ENCODE measurements at places on chromosomes 16 and 17. TPM values are rescaled to one million over a fixed set of nuclear protein-coding genes. Genes with fewer than 3 reads are reported as not detected.
A peak's percentile ranks its signal among the peaks of the same experiment; 100 is the strongest.

Gene GAS2L2
- not detected for total RNA-seq

Gene KRTAP2-3
- total RNA-seq: not detected

Gene KCNG4
- not detected for total RNA-seq

Gene KRTAP1-1
- total RNA-seq: not detected

Gene METRNL
- total RNA-seq: 45.6 TPM

Gene P2RX5
- 13.5 TPM for total RNA-seq

Gene DLG4
- 11.1 TPM for total RNA-seq

Gene HSD3B7
- 15.9 TPM for total RNA-seq

DNA sequence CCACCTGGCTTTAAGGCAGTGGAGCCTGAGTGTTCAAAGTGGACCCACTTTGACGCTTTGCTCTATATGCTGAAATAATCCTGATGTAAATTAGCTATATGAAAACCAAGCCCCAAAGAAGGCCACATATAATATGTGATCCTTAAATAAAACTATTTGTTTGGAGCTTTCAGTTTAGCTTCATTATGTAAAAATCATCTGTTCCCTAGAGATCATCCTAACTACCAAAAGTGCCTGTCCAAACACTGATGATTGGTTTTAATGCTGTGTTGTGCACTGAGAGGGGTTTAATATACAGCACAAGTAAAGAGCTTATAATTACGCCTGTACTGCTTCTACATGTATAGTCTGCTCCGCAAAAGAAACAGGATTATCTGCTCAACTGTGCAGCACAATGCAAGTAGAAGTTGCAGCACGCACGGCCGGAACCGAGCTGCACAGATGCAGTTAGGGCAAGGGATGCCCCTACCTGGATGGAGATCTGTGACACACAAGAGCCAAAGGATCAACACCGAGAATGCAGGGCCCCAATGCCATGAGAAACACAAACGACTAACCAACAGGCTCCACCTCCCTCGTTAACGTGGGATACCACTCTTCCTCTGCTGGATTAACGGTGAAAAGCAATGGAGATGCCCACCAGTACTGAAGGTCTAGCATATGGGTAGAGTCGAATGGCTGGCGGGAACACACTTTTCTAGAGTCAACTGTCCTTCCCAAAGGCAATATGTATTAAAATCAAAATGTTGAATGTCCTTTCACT lies 20.5 kb downstream of the USP7 start:
- no peak for DNase-seq

- DNase-seq: peak; percentile 17
Measured at GRCh38 chr17:33234930-33235685, 58.0 kb downstream of the ASIC2 start.

DNA sequence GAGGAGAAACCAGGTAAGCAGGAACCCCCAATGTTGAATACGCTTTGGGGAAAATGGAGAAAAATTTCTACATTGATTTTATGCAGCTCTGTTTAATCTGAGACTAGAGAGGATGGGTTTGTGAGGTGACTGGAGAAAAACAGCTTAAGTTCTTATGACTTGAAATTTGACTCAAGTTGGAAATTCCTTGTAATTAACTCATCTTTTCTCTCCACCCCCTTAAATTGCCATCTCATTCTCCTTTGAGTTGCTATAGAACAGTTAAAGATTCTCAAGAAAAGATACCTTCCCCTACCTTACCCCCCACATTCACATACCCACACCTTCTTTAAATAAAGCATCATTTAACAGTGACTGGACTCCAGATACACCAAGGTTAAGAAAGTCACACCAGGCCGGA lies 24.2 kb downstream of the ZNRF1 start:
- DNase-seq: no peak

DNA sequence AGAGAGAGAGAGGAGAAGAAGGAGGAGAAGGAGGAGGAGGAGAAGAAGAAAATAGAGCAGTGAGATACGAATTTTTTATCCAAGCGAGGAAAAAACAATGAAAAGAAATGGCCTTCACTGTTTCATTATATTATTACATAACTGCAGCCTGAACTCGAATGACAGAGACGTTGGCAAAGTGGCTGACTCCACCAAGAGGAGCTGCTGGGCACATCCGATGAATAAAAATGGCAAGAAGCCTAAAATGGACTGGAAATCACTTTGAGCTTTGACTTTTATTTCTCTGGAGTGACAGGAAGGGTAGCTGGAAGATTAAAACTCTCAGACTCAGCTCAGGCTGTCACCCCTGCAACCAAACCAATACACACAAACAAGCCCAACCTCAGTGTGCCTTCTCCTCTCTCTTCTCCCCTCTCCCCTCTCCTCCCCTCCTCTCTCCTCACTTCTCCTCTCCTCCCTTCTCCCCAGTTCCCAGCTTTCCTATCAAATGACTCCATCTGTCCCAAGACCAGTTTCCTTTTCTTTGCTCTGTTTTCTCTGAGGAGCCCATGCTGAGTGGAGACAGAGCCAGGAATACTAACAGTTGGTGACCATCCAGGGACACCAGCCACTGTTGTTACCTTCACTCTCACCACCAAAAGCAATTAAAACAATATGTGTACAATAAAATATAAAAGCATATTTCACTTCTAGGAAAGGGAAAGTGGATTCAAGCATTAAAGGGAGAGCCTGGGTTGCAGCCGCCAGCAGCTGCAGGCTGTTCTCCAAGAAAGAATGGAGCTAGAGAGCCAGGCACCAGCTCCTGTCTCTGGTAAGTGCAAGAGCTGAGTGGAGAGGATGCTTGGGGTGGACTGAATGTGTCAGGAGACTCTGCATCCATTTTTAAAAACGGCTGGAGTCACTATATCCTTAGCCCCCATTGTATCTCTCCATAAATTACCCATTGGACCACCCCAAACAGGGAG lies 51.2 kb downstream of the SOX9 start:
- DNase-seq: peak; percentile 59

- DNase-seq: no peak
Measured at GRCh38 chr17:12977008-12977751, 40.6 kb downstream of the ELAC2 start.

DNA sequence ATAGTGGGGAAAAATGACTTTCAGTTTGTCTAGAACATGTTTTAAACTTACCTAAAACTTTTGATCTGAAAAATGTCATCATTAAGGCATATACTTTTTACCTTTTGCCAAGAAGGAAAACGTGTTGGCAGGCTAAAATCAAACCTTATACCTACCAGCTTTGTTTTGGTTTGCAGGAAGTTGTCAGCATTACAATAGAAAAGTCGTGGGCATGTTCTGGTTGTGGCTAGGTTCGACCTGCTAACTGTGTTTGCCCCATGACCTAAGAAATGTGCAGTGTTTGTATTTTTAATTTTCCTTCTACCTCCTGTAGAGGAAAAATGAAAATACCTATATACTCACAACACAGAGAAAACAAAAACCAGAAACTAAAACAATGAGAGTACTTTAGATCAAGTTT lies 13.0 kb downstream of the SKAP1 start:
- DNase-seq: no peak

DNA sequence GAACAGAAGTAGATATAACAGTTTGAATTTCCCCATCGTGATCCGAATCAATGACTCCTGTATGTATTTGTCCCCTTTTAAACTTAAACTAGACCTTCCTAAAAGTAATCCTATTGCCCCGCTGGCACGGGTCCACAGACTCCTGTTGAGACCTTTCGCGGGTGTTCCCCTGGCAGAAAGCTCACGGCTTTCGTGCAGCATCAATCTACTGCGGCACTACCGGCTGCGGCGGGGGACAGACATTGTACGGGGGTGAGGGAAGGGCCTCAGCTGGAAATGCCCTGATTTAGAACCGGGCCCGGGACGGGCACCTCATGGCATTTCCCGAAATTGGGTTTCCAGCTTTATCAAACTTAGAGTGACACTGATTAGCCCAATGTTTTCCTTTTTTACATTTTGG lies 14.6 kb downstream of the IL32 start:
- DNase-seq: no peak

DNA sequence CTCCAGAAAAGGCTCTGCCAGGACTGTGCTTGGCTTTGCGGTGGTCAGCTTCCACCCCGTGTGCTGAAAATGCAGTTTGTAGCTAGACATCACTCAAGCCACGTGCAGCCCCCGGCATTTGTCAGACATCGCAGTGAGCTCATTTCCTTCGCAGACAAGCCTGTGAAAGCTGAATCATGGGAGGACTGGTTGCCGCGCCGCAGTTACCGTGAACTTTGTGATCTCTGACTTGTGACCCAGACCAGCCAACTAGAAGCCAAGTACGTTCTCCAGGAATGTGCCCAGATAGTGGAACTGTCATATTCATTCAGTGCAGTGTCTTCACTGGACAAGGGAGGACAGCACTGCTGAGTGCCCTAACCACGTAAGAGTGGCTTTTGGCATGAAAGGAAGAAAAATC lies 58.1 kb downstream of the NDE1 start:
- DNase-seq: no peak

DNA sequence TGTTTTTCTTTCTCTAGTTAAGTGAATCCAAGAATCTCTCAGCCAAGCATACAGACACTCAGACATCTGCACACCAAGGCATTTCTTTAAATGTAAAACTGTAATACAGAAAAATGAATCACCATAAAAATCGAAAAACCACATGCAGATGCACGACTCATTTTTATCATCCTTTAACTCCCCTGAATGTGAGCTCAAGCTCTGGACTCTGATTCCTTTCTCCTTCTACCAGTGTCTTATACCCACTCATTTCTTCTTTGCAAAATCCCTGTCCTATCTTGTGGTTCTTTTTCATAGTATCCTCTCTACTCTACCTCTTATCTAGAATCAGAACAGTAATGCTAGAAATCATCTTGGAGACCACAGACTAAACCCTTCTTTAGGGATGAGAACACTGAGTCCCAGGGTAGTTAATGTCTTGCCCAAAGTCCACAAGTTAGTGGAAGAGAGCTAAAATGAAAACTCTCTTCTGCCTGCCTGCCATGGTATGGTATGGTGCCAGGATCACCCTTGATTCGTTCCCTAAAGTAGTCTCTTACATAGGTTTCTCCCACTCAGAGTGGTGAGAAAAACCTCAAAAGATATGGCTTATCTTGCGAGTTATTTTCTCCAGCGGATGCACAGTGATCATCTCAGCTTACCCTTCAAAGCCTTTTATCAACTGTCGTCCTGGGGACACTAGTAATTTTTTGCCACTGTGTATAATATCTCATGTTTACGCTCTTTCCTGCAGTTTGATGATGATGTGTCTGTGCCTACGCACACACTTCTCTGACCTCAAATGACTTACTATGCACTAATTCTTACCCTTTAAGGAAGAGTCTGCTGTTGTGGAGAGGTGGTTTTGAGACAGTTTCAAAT lies 30.2 kb downstream of the BRD7 start:
- no peak for DNase-seq

- peak; percentile 71 for DNase-seq
Measured at GRCh38 chr16:24988593-24989338, 26.4 kb downstream of the ARHGAP17 start.

GRCh38 chr16:85612191-85612800 lies 826 bp upstream of the GSE1 start:
- DNase-seq: peak; percentile 60

GRCh38 chr16:2808181-2808580 lies 8.9 kb upstream of the PRSS21 start:
- DNase-seq: no peak

- DNase-seq: no peak
Measured at GRCh38 chr16:77540646-77541045, 105.8 kb upstream of the ADAMTS18 start.

- peak; percentile 70 for DNase-seq
Measured at GRCh38 chr17:81207610-81208581, 14.9 kb downstream of the CEP131 start.

DNA sequence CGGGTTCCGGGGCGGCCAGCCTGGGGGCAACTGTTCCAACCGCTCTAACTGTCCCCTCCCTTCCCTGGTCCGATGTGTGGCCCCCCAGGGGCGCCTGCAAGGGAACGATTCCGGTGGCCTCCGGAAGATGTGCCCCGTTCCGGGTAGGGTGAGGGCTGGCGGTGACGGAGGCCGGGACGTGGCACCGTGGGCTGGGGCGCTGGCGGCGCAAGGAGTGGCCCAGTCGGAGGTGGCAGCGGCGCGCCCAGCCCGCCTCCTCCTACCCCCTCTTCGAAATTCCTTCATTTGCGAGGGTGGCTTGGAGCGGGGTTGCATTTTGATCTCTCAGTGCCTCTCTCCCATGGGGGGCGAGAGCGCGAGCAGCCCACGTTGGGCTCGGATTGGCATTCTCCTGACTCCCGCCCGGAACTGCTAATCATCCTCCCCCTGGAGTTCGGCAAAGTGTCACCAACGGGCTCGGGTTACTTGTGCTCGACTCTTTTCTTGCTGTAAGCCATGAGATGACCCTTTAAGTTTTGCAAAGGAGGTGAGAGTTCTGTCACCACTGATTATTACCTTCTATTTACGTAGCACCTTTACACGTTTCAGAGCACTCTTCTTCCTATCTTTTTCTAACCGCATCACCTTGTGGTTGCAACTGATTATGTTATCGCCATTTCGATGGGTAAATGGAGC lies 622 bp downstream of the NDEL1 start:
- DNase-seq: peak; percentile 74

GRCh38 chr17:49401971-49402611 lies 12.6 kb downstream of the PHB1 start:
- peak; percentile 58 for DNase-seq

DNA sequence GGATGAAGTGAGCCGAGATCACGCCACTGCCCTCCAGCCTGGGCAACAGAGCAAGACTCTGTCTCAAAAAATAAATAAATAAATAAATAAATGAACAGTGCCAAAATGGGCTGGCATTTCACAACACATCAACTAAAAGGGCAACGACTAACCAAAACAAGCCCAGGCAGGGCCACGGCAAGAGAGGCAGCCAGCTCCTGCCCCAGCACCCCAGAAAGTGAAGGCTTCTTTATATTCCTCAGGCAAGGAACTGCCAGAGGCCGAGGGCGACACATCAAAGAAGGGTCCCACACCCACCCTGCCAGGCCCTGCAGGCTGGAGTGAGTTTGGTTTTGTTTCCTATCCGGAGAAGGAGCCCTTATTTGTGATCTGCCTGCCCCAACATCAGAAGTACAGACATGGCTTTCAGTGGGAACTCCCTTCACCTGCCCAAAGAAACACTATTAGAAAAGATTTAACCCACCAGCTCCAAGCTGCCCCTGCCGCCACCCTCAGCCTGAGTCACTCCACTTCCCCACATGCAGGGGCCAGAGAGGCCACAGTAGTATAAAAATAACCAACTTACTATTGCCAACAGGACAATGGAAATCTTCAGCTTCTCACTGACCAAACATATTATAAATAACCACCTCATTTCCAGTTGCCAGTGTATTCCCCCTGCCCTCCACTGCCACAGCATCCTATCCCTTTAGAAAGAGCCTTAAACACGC lies 8.0 kb downstream of the FBXO31 start:
- DNase-seq: no peak

DNA sequence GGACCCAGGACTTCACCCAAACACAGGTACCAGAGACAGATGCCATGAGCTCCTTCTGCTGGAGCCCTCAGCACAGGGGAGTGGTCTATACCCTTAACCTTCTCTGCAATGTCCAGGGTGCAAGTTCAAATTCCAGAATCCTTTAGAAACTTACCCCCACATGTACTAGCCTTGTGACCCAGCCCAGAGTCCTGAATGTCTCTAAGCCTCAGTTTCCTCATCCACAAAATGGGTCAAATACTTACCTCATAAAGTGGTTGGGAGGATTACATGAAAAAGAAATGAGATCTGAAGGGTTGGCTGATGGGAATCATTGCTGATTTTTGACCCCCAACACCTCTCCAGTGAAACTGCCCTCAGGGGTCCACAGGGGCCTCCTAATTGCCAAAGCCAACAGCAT lies 21.7 kb downstream of the COTL1 start:
- no peak for DNase-seq
